ENCODE measurements at places on chromosomes 5 and 9. TPM values are rescaled to one million over a fixed set of nuclear protein-coding genes. Genes with fewer than 3 reads are reported as not detected.

ISL1 gene
- not detected for total RNA-seq

ZNF883 gene
- 0.84 TPM for total RNA-seq

AK8 gene
- total RNA-seq = 0.63 TPM

COL15A1 gene
- total RNA-seq = not detected

TTC1 gene
- 20.1 TPM for total RNA-seq

TMEM252 gene
- total RNA-seq = not detected

FAM193B gene
- total RNA-seq = 39.4 TPM

LCN12 gene
- not detected for total RNA-seq

CYLC2 gene
- total RNA-seq = not detected

S1PR3 gene
- 7.8 TPM for total RNA-seq

ZNF454 gene
- not detected for total RNA-seq

AIF1L gene
- 0.10 TPM for total RNA-seq

CDH6 gene
- not detected for total RNA-seq

PCDHB15 gene
- total RNA-seq = not detected

LCN6 gene
- total RNA-seq = not detected

FOXD4L3 gene
- not detected for total RNA-seq

VCAN gene
- 549 TPM for total RNA-seq

DPYSL3 gene
- total RNA-seq = 0.52 TPM

TRAPPC13 gene
- total RNA-seq = 20.8 TPM

ABCA1 gene
- total RNA-seq = 43.4 TPM

AGGF1 gene
- 15.2 TPM for total RNA-seq

TMEM171 gene
- total RNA-seq = not detected

IFNW1 gene
- total RNA-seq = 0.10 TPM

DMRT3 gene
- not detected for total RNA-seq

SEMA6A gene
- 0.21 TPM for total RNA-seq

SCGB3A2 gene
- total RNA-seq = not detected

TMEM8B gene
- total RNA-seq = 2.0 TPM

FEM1C gene
- 40.9 TPM for total RNA-seq

GPR150 gene
- total RNA-seq = 0.42 TPM

PCDHA11 gene
- 0.10 TPM for total RNA-seq

AP3B1 gene
- total RNA-seq = 72.1 TPM

ZNF608 gene
- 0.84 TPM for total RNA-seq

ADGRV1 gene
- 0.94 TPM for total RNA-seq

INSL4 gene
- not detected for total RNA-seq

ACTBL2 gene
- not detected for total RNA-seq

CAPSL gene
- not detected for total RNA-seq

EEIG1 gene
- 49.1 TPM for total RNA-seq

PCDHGB3 gene
- total RNA-seq = 0.63 TPM

PCDHA9 gene
- not detected for total RNA-seq

SCGB3A1 gene
- total RNA-seq = not detected

KCNN2 gene
- not detected for total RNA-seq

TAS2R1 gene
- not detected for total RNA-seq

SHOC1 gene
- under 0.01 TPM for total RNA-seq

SV2C gene
- total RNA-seq = under 0.01 TPM

CDX1 gene
- not detected for total RNA-seq

PCDHB8 gene
- not detected for total RNA-seq

CKMT2 gene
- total RNA-seq = 1.0 TPM

STOML2 gene
- 23.4 TPM for total RNA-seq

PCDHGA1 gene
- total RNA-seq = not detected

RORB gene
- 0.10 TPM for total RNA-seq

ANKRD33B gene
- total RNA-seq = 2.7 TPM

SLCO6A1 gene
- not detected for total RNA-seq

Data from mononuclear cell (primary cell).